HTR-8/SVneo (cell line): ENCODE measurements at places on chromosomes 1 and 21.

DNA sequence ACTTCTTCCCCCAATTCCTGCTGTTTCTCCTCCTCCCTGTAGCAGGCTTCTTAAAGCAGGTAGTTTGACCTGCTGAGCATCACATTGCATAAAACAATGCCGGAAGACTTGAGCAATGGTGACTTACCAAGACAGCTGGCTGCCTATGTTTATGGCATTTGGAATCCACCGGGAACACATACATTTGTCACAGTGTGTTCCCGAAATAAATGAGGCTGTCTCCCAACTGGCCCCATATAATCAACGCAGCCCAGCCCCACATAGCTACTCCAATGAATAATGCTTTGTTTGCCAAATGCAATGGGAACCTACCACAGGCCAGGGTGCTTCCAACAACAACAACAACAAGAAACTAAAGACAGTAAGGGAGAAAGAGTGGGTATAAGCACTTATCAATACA is 186.1 kb upstream of the MAP1LC3C start:
- DNase-seq: no peak

- DNase-seq: no peak
Observed at GRCh38 chr1:61873581-61873980, 131.3 kb downstream of the PATJ start.

DNA sequence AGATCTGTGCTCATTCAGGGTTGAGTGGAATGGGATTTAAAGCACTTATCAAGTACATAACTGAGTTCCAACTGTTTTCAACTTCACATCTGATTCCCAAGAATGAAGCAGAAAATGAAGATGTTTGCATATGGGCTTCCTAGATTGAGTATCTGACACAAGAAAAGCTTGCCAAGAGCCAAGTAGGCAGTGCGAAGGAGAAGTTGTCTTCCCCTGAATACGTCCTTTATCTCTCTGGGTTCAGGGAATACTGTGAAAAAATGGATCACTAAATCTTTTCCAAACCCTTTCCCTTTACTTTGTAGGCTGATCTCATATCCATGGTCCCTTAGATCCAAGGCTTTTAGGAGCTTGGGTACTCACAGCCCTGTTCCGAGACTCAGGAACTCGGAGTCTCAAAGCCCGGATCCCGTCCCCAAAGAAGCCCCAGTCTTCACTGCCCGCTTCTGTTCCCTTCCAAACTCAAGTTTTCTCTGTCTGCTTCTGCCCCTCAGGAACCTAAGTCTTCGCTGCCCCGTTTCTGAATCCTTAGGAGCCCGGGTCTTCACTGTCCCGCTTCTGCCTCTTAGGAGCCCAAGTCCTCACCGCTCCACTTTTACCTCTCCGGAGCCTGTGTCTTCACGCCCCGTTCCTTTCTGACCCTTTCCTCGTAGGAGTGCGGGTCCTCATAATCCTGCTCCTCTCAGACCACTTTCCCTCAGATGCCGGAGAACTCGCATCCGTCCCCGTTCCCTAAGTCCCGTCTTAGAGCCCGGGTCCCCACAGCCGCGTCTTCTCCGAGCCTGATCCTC is 616 bp downstream of the TAF12 start:
- no peak for DNase-seq

GRCh38 chr1:185315445-185316071 is 1.5 kb downstream of the IVNS1ABP start:
- DNase-seq: no peak

GRCh38 chr1:5858844-5859407 is 133.3 kb downstream of the NPHP4 start:
- DNase-seq: no peak
